Esophagus squamous epithelium (tissue), 5 donors: ENCODE measurements at places on chromosomes 13 and 19.

GRCh38 chr19:54307389-54308020, 5.5 kb downstream of the LILRA5 start:
- DNase-seq, result no peak

GRCh38 chr19:31304831-31305312, 44.4 kb downstream of the TSHZ3 start:
- DNase-seq, result no peak

DNA sequence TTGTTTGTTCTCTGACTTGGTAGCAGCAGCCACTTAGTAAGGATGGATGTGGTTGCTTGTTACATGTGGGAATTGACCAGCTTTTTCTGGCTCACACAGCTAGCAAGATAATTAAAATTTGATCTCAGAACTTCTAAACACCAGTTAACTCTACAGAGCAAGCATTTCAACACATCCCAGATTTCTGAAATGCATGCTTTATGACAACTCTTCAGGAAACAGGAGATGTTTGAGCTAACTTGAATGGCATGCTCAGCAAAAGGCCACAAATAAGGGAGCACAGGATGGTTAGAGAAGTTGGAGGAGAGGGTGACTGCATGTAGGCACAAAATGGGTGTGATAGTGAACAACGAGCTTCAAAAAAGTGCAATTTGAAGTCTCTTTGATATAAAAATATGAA, 167.1 kb upstream of the SPRY2 start:
- no peak for DNase-seq

DNA sequence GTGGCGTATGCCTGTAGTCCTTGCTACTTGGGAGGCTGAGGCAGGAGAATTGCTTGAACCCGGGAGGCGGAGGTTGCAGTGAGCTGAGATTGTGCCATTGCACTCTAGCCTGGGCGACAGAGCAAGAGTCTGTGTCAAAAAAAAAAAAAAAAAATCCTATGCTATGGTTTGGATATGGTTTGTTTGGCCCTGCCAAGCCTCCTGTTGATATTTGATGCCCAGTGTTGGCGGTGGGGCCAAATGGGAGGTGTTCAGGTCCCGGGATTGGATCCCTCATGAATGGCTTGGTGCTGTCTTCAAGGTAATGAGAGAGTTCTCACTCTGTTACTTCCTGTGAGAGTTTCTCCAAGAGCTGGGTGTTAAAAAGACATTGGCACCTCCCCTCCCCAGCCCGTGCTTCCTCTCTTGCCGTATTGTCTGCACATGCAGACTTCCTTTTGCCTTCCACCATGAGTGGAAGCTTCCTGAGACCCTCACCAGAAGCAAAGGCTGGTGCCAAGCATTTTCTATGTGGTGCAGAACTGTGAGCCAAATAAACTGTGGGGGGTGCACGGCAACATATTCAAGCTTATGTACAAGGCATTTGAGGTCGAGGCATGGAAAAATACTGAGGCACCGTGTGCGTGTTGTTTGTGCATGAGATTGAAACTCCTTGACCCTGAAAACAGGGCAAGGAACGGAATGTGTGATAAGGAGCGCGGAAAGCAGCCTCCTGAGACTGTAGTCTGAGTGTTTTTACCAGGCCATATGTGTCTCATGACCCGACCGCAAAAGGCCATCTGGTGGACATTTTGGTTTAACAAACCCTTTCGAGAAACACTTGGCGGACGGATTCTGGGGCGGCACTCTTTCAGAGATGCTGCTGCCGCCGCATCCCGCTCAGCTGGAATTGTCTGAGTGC, 7.3 kb downstream of the SIGLEC9 start:
- DNase-seq, result no peak

- no peak for DNase-seq
Measured at GRCh38 chr13:80259159-80259558, 81.8 kb downstream of the SPRY2 start.

GRCh38 chr13:73922493-73923393, 211.5 kb downstream of the KLF12 start:
- no peak for DNase-seq

- no peak for DNase-seq
Measured at GRCh38 chr19:48728911-48729664, 9.6 kb upstream of the MAMSTR start.

DNA sequence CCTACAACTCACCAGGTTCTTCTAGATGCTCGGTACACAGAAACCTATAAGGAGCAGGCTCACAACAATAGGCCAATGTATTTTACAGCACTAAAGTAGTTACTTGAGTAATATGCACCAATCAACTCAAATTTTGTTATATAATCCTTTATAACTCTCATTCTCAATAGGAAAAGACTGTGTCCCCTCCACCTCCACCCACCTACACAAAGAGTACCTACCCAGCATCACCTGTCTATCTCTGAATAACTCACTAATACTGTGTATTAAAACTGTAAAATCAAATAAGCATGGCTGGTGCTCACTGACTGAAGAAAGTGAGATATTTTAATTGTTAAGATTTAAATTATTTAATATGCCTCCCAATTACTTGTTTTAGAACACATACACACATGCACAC, 146.3 kb downstream of the ENOX1 start:
- no peak for DNase-seq
